Activated naive CD4-positive, alpha-beta T cell treated with Interleukin-2 at 50 U/mL for 16 hours (primary cell): ENCODE measurements at places on chromosomes 16 and 17.
A peak's percentile ranks its signal among the peaks of the same experiment; 100 is the strongest.

DNA sequence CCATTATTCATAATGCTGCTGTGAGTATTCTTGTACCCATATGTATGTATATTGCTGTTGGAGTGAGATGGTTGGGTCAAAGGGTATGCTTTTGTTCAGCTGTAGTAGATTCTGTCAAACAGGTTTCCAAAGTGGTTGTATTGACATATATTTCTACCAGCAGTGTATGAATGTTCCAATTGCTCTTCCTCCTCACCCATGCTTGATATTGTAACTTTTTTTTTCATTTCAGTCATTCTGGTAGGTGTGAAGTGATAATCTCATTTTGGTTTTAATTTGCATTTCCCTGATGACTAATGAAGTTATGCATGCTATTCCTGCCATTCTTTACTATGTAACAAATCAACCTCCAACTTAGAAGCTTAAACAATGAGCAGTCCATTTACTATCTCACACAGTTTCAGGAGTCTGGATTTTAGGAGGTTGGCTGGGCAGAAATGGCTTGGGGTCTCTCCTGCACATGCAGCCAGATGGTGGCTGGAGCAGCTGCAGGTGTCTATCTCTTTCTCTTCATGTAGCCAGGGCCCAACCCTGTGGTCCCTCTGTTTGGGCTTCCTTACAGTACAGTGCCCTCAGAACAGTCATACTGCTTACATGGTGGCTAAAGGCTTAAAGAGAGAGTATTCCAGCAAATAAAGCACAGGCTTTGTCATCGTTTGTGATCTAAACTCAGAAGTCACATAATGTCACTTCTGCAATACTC, 21.2 kb downstream of the ERAL1 start:
- no peak for DNase-seq

DNA sequence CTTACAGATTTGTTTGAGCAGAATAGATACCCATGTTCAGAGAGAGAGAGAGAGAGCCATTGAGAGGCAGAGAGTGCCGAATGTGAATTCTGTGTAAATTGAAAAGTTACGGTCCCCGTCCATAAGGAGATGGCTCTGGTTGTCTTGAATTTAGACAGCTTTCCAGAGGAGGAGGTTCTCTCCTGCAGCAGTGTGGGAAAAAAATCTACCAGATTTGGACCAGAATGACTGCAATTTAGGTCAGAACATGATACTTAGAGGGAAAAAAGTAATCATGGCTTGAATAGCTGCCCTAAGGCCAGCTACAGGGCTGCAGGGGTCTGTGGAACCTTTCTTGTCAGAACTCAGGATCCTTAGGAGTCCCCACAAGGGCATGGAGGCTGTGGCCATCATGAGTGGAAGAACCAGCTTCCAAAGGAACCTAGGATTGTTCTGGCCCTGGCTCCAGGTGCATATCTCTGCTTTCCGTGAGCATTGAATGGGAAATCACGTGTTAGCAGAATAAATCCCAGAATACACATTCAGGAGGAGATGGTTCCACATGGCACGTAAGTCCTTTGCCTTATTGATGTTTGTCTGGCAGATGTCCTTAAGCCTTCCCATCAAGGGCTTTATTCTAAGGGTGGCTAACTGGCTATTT, 13.0 kb downstream of the PITPNC1 start:
- no peak for DNase-seq

DNA sequence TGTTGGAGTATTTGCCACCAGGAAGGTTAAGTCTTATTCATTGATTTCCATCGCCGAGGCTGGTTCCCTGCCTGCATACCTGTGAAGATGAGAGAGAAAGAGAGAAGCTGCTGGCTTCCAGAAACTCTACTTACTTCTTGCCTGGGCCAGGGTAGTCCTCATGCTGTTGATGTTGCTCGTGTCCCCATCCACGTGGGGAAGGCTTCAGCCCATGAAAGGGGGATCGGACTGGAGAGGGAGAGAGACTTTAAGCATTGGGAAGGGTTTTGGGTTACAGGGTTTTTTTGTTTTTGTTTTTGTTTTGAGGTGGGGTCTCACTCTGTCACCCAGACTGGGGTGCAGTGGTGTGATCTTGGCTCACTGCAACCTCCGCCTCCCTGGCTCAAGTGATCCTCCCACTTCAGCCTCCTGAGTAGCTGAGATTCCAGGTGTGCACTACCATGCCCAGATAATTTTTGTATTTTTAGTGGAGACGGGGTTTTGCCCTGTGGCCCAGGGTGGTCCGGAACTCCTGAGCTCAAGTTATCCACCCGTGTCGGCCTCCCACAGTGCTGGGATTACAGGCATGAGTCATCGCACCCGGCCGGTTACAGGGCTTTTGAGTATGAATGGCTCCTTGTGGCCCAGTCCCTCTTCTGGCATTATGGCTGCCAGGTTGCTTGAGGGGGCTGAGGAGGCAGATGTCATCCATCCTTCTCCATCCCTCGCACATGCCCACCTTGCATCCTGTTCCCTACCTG, 26.6 kb downstream of the ITGB3 start:
- no peak for DNase-seq

- DNase-seq, result no peak
Observed at GRCh38 chr17:40554646-40555295, 10.5 kb downstream of the CCR7 start.

DNA sequence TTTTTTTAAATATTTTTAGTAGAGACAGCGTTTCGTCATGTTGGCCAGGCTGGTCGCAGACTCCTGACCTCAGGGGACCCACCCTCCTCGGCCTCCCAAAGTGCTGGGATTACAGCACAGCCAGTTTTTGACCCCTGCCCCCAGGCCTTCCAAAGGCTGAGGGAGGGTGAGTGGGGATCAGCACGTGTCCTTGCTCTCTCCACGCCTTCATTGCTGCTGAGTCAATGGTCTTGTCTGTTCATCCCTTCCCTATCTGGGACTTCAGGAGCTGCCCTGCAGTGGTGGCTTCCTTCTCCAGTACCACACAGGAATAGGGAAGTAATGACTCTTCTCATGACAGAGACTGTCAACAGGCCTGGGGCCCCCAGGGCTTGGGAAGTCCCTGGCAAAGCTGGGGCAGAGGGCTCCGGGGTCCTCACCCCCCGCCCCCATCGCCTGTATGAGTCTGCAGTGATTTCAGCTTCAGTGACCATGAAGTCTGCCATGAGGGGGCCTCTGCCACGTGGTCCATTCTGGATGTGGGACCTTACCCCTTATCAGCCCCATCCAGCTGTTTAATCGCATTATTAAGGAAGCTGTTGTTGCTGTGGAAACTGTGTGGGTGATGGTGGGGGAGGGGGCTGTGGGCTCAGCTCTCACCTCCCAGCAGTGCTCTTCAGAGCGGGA, 6.1 kb downstream of the ABCC3 start:
- DNase-seq, result no peak

DNA sequence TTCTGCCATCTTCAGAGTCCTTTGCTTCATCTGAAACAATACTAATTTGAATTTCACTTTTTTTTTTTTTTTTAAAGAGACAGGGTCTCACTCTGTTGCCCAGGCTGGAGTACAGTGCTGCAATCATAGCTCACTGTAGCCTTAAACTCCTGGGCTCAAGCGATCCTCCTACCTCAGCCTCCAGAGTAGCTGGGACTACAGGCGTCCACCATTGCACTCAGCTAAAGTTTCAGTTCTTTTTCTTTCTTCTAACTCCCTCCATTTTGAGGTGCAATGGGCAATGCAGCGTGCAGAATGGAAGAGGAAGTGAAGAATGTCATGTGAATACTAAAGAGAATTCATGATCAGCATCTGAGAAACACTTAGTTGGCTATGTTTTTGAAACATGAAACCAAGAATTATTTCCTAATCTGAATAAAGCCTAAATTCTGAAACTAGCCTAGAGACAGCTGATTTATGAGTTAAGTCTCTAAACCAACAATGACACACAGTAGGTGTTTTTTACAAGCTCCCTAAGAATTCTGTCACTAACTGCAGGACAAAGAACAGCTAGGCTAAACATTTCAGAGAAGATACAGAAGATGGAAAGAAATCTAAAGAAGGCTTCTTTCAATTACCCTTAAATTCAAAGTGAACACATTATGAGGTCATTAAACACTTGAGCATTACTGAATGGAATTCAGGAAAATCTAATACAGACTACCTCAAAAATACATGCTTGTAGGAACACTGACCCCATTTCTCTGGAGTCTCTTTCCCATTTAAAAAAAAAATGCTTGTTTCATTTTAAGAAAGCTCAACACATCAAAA, 21.0 kb downstream of the SNN start:
- DNase-seq, result no peak

DNA sequence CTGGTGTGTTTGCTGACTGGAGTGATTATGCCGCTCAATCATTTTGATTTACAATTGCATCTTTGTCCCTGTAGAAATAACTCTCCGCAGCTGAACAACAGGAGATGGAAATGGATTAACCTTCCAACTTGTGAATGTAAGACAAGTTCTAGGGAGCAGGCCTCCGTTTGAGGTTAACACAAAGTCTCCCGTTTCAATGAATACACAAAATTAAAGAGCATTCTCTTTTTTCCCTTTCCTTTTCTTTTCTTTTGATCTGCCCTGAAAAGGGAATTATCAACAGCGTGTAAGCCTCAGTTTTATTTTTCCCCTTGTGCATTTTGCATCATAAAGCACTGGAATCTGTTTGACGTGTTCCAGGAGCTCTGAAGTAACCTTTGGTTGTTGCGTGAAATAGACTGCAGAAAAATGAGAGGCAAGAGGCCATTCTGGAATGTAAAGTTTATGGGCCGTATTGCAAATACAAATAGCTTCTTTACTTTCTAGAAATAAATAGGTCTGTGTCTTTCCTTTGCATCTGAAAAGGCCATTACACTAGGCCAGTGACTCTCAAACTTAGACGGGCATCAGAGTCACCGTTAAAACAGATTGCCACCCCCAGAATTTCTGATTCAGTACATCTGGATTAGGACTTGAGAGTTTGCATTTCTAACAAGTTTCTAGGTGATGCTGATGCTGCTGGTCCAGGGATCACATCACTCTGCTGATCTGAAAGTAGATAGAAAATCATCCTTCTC, 164.7 kb downstream of the ZNF18 start:
- no peak for DNase-seq

GRCh38 chr17:10772425-10773380, 31.2 kb downstream of the TMEM238L start:
- DNase-seq, result peak; percentile 15

- peak; percentile 56 for DNase-seq
Observed at GRCh38 chr17:19724501-19725420, 8.4 kb upstream of the SLC47A2 start.

DNA sequence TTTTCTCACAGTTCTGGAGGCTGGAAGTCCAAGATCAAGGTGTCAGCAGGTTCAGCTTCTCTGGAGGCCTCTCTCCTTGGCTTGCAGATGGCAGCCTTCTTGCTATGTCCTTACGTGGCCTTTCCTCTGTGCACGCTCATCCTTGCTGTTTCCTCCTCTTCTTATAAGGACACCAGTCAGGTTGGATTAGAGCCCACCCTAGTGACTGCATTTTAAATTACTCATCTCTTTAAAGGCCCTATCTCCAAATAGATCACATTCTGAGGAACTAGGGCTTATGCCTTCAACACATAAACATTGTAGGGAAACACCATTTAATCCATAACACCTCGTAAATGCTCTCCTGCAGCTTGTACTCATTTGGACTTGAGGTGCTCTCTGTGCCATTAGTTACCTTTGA, 36.3 kb downstream of the DHRS7C start:
- DNase-seq, result no peak

DNA sequence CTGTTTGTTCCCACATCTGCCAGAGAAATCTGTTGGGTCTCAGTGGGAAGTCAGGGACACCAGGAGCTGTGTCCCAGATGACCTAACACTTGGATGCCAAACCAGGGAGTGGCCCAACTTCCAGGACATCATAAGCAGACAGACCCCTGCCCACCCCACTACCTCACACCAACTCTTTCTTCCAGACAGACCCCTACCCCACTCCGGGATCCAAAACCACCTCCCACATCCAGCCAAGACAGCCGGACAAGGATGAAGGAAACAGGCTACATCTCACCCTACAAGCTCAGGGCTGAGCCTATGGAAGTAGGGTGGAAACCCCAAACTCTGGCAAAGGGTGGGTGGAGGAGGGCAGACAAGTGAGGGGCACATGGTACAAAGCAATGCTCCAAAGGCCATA, 3.6 kb downstream of the HDAC5 start:
- no peak for DNase-seq

GRCh38 chr16:72927199-72928089, 120.5 kb downstream of the ZFHX3 start:
- DNase-seq, result no peak

DNA sequence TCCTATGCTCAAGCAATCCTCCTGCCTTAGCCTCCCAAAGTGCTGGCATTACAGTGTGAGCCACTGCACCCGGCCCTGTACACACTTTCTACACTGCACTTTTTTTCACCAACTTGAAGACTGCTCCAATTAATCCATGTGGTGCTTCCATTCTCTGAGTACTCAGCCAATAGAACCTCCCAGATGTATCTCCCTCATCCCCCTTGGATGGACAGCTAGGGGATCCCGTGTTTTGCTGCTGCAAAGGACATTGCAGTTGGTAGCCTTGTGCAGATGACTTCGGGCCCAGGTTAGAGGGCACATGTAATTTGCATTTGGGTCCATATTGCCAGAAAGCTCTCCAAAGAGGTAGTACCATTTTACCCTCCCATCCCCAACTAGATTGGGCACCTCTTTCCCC, 59.9 kb downstream of the SREBF1 start:
- DNase-seq, result no peak

DNA sequence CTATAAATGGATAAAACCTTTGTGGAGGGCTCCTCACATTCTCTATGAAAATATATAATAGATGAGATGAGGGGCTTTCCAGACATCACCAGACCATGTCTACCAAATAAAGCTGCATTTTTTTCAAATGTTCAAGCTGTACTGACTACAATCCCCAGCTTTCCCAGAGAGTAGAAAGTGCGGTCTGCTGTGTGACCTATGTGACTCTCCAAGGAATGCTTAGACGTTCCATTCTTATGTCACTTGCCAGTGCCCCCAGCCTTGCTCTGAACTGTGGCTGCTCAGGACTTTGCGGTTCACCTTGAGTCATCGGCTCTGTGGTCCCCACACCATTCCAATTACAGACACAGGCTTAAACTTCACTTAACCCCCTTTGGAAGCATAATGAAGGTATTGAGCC, 47.8 kb upstream of the SCNN1B start:
- no peak for DNase-seq

- no peak for DNase-seq
Observed at GRCh38 chr16:17628983-17629382, 158.2 kb upstream of the XYLT1 start.

GRCh38 chr17:7393613-7394451, 493 bp downstream of the PLSCR3 start:
- DNase-seq, result peak; percentile 63

GRCh38 chr17:21170809-21171208, 43.2 kb downstream of the TMEM11 start:
- no peak for DNase-seq

GRCh38 chr17:59377410-59377809, 46.0 kb downstream of the YPEL2 start:
- no peak for DNase-seq
